Activated CD8-positive, alpha-beta memory T cell treated with anti-CD3 and anti-CD28 coated beads for 1 hour (primary cell): ENCODE measurements at places on chromosomes 4 and X.

GRCh38 chr4:85152480-85152879 lies 186.0 kb upstream of the WDFY3 start:
- no peak for DNase-seq

GRCh38 chr4:13881892-13882291 lies 254.4 kb upstream of the BOD1L1 start:
- no peak for DNase-seq

DNA sequence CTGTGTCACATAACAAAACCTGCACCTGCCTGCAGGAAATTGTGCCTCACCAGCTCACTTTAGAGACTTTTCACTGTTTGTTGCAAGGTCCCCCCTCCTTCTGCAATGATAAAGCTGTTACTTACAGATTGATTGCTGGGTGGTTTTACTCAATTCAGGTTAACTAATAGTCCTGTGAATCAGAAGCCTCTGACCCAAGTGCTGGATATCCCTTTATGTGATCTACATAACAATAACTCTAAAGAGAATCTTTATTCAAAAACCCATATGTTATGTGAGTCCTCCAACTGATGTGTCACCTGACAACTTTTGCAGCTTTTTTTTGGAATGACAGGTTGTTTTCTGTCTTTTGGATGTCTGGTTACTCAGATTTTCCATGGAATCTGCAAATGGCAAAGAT lies 2323.6 kb upstream of the TENM3 start:
- DNase-seq = no peak

GRCh38 chrX:65667157-65667502 lies 324 bp upstream of the MSN start:
- DNase-seq = no peak

- DNase-seq = no peak
Observed at GRCh38 chr4:159401226-159401712, 298.4 kb downstream of the RAPGEF2 start.

- DNase-seq = no peak
Observed at GRCh38 chr4:104492183-104492771, 2.4 kb downstream of the CXXC4 start.

- DNase-seq = no peak
Observed at GRCh38 chrX:124194199-124194598, 138.3 kb upstream of the TEX13D start.

GRCh38 chr4:145130788-145131399 lies 32.8 kb downstream of the ABCE1 start:
- no peak for DNase-seq

DNA sequence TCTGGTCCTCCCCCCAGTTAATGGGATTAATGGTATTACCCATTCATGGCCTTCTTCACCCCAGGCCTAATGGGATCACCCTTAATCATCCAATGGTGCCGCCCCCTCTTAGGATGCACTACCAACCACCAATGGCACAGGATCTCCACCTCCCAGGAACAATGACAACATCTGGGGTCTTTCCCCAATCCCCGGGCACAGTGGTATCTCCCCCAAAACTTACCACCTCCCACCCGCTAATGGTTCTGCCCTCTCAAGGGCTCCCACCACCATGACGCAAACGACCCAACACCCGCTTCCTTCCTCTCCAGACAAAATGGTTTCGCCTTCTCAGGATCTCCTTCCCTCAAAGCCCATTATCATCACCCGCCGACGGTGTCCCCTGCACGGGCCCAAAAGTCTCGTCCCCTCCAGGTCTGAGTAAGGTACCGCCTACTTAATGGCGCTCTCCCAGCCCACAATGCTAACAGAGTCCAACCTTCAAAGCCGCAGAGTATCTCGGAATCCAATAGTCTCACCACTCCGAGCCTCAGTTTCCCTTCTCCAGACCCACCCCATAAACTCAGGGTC lies 458 bp downstream of the GRIPAP1 start:
- DNase-seq = peak; percentile 8

- DNase-seq = no peak
Observed at GRCh38 chr4:158535130-158535614, 13.5 kb downstream of the RXFP1 start.

GRCh38 chr4:96352051-96352517 lies 512.2 kb downstream of the PDHA2 start:
- DNase-seq = no peak

GRCh38 chr4:190015538-190016368 lies 11.3 kb downstream of the FRG2 start:
- DNase-seq = no peak

- no peak for DNase-seq
Observed at GRCh38 chr4:155624478-155624877, 42.2 kb upstream of the GUCY1A1 start.

DNA sequence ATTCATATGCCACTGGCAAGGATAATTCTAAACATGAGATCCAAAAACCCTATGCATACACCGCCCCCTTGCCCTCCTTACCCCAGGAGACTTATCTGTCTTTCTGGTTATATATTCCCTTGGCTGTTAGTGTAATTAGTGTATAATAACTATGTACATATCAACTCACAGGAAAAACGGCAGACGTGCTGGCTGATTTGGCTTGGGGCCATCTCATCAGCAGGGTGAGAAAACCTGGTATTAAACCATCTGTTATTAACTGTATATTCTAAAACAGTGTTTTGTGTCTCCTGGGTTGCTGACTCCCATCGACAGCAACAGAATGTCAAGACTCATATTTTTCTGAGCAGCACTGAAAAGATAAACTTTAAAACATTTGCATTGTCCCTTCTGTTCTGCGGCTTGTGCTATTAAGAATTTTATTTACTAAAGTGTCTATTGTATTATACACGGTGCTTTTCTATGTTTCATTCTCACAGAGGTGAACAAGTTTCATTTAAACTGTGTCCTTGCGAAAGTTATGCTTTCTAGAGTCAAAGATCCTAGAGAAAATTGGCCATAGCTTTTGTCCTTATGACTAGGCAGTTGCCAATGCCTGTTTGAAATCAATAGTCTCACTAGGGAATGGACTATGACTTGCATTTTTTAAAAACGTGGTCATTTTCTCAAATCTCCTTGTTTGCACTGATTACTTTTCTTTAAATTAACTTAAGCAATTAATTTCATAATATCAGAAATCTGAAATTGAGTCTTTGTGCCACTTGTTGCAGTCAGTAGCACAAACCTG lies 211.5 kb upstream of the MID1 start:
- no peak for DNase-seq

GRCh38 chrX:8879750-8880149 lies 78.6 kb upstream of the FAM9A start:
- DNase-seq = no peak

DNA sequence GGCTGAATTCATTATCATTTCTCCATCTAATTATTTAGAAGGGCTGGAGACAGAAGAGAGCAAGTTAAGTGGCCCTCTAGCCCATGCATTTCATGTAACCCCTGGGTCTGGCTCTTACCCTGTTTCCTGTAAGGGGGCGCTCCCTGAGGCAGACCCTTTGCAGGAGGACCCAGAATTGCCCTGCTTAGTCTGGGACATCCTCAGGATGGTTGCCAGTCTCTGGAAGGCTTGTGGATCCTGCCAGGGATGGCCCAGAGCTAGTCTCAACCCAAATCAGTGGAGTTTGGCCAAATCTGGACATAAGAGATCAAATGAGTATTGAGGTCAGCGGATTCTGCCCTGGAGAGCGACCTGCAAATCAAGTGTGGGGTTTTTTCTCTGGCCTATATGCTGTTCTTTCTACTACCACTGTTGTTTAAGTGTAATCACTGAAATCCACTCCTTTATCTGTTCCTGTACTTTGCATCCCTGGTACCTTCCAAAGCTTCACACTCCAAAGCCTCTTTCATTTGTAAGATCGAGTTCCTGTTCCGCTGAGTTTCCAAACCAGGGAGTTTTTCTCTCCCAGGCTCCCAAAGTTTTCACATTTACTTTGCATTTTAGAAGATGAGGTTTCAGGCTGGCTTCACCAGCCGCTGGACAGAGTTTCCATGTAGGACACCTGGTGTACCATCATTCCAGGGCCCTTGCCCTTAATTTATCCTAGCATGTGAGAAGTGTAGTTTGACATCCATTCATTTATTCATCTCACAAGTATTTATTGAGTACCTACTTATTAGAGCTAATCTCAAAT lies 6.3 kb downstream of the KLF3 start:
- no peak for DNase-seq

DNA sequence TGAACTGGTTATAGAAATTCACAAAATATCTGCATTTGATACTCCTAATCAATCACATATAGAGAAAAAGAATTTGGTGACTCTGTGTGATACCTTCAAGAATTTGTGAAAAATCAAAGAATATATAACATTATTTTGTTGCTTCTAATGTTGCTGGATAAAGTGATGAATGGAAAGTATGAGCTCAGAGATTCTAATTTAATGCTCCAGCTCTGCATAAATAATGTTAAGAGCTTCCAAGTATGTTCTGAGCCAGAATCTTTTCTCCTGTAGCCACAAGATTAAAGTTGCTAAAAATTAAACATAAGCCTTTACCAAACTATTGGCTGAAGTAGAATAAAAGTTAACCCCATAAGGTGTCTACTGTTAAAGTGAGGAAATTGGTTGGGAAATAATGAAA lies 294.7 kb upstream of the CT83 start:
- DNase-seq = no peak

- no peak for DNase-seq
Observed at GRCh38 chr4:6742507-6742906, 26.5 kb downstream of the BLOC1S4 start.

- DNase-seq = no peak
Observed at GRCh38 chr4:188811121-188811520, 671.9 kb downstream of the TRIML1 start.

DNA sequence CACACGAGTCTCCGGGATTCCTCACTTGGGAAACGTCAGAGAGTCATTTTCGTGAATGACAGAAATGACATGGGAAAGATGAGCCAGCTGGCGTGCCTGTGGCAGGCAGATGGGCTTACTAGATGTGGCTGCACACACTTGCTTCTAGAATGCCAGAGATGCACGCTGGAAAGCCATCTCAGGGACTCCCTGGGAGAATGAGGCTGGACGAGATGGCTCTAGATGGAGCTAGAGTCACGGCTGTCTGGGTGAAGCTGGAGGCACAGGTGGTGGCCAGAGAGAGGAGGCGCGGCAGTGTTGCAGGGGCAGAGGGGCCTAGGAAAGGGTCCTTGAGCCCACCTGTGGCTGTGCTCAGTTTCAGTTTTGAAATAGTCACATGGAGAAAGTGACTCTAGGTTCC lies 26.0 kb downstream of the TKTL1 start:
- no peak for DNase-seq

GRCh38 chr4:162732876-162733275 lies 433.8 kb downstream of the NAF1 start:
- no peak for DNase-seq
